ENCODE measurements at places on chromosomes 5 and 9.

GRCh38 chr5:14428302-14429081, 153.1 kb upstream of the OTULINL start:
- no peak for DNase-seq

DNA sequence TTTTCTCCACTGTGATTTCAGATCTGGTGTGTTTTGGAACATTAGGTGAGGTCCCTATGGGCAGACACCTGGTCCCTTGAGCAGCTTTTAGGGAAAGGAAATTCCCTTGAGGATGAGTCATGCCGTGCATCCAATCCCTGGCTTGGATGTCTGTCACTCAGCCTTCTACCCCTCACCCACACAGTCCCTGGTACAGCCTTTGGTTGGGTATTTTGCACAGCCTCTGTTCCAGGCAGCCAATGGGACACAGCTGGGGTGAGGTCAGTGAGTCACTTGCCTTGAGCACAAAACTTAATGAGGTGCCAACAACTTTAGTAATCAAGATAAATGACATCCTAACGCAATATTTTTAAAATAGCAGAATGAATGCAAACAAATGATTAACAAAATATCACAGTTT, 22.7 kb upstream of the SVEP1 start:
- no peak for DNase-seq

DNA sequence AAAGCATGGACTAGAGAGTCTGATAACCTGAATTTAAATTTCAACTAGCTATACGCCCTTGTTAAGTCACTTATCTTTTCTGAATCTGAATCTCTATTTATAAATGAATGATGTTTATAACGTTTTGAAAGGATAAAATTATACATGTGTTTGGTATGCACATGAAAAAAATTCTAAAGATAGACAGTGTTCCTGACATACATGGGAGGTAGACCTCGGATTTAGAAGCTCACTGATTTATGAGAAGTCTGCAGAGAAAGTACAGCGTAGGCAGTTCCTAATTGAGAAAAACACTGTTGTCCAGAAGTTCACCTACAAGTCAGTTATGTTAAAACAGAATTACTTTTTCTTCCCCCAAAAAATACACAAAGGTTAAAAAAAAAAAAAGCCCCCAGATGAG, 26.6 kb downstream of the MPDZ start:
- DNase-seq = no peak

GRCh38 chr5:9537223-9538141, 8.4 kb downstream of the SEMA5A start:
- DNase-seq = no peak

DNA sequence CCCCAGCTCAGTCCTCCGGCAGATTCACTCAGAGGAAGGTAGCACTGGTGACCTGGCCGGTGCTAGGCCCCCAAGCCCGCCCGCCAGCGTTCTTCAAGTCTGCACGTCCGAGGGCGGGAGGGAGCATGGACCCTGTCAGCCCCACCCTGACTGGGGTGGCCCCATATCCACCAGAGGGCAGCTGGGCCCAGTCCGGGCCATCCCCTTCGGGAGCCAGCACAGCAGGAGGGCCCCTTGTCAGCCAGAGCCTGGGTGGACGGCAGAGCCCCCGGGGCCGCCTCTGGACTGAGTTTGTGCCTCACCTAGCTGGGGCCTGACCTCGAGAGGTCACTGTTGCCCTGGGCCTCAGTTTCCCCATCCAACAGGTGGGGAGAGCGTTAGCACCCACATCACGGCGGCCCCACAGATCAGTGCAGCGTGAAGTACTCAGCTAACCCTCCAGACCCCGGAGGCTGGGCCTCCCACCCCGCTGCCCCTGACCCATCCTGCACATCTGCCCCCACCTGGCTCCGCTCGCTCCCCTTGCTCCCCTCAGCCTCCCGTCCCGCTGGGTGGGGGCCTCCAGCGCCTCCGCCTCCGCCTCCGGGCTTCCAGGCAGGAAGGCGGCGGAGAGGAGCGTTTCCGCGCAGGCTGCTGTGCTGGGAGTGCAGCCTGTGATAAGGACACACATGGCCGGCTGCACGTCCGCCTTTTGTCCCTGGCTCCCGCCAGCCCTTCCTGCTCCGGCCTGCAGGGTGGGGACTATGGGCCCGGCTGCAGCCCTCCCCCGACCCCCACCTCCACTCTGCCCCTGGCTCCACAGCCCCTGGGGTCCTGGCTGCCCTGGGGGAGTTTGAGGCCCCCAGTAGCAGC, 16.6 kb upstream of the EGFL7 start:
- no peak for DNase-seq

DNA sequence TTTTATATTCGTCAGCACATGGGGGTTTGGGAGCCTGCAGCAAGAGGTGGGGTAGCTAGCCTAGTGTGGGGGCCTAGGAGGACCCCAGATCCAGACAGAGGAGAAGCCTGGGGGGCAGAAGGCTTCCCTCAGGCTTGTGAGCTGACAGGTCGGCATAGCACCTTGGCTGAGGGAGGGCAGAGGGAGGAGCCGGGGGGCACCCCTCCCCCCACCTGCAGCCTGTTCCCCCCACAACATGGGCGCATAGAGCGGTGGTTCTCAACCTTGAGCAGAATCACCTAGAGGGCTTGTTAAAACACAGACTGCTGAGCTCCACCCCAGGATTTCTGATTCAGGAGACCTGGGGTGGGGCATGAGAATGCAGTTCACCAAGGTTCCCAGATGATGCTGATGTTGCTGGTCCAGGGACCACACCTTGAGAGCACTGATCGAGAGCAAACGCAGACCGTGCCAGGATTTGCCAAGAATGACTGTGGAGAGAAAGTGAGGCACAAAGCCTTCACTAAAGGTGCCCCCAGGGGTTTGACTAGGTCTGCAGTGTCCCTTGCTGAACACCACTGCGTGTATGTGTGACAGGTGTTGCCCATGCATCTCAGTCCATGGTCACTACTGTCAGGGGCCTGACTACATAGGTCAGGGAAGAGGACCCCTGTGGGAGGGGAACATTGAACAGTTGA, 163.3 kb downstream of the MACROH2A1 start:
- no peak for DNase-seq

GRCh38 chr9:14645648-14646047, 47.6 kb downstream of the ZDHHC21 start:
- DNase-seq = no peak

- no peak for DNase-seq
Observed at GRCh38 chr5:113268232-113268631, 166.6 kb downstream of the TSSK1B start.

DNA sequence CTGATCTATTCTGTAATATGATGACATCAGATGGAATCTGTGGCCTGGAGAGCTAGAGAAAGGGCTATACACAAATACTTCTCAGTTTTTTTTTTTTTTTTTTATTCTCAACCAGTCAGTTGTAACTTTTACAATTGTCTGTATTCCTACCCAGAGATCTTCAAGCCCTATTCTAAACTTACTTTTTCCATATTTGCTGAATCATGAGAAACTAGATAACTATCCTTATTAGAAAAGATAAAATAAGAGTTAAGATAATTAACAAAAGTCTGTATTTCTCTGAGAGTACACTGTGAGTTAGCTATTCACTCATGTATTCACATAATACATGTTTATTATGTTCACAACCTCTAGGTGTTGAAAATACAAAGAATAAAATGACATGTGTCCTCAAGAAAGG, 1575.9 kb downstream of the EFNA5 start:
- no peak for DNase-seq

DNA sequence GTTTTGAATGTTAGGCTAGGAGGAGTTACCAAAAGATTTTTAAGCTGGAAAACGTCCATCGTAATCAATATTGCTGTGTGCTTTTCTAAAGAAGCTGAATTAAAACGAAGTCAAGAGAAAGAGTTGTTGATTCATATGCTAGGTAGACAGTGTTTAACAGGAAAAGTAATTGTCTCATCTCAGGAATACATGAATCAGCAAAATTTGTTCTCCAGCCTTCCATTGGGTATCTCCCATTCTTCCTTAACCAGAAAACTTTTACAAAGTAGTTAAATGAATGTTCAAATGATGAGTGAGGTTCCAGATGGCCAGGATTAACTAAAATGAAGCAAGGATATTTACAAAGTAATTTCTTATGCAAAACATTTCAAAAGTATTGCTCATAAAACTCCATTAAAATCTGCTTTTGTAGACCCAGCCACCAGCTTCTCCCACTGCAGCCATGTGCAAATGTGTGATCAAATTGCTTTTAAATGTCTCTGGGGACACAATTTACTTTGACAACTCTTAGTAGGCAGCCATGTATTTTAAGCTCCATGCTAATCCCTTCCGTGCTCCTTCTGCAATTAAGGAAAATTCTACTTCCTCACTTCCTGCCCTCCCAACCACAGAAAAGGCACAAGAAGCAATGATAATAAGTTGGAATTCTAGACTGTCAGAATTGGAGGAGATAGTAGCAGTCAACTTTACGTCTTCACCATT, 121.2 kb downstream of the HTR4 start:
- no peak for DNase-seq

DNA sequence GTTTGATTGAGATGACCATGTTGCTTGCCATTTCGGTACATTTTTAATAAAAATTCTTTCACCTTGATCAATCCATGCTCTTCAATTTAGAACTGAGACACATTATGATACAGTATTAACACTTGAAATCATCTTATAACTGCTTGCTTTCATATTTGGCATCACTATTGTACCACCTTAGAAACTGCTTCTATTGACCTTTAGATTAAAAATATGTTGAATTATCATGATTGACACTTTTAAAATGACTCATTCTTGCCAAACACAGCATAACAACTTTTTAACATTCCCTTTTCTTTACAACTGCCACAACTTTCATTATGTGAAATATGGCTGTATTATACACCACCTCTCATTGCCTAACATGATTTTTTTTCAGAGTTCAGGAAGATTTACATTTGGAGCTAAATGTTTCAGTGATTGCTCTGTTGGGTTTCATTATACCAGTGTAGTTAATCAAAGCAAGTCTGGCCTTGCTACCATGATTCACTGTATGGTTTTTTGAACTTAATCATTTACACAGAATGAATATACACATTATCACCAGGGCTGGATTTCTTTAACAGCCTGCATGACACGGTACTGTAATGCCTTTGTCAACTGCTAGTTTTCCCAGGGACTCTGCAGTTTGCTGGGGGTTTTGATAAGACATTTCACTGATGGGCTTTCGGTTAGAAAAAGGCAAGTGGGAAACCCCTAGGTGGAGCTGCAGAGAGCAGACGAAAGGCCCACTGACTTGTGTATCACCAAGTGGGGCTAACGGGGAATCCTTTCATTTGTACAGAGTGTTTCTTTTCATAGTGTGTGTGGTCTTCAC, 93.6 kb upstream of the TLE4 start:
- DNase-seq = no peak

DNA sequence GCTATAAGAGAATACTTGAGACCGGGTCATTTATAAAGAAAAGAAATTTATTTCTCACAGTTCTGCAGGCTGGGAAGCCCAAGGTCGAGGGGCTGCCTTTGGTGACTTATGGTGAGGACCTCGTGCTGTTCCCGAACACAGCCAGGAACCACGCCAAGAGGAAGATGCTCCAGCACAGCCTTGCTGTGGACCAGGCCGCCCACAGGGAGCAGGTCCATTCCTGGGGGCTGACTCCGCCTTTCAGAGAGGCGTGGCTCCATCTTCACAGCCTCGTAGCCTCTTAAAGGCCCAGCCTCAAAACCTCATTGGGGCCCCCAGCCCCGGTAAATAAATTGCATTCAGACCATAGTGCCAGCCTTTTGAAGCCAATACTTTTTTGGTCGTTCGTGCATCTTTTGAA, 93.5 kb upstream of the CACNA1B start:
- no peak for DNase-seq
